ENCODE measurements at places on chromosomes 5 and 9.

DNA sequence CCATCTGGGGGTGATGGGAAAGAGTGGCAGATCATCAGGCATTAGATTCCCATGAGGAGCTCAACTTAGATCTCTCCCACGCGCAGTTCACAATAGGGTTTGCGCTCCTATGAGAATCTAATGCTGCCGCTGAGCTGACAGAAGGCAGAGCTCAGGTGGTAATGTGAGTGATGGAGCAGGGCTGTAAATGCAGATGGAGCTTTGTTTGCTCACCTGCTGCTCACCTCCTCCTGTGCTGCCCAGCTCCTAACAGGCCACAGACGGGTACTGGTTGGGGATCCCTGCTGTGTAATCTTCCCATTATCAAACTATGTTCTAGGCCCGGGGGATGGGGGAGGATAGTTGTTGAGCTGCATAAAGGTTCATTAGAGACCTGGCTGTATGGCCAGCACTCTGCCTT is 58.4 kb downstream of the UGCG start:
- DNase-seq, result no peak

- DNase-seq, result no peak
Measured at GRCh38 chr9:104091116-104091515, 3.0 kb upstream of the SMC2 start.

DNA sequence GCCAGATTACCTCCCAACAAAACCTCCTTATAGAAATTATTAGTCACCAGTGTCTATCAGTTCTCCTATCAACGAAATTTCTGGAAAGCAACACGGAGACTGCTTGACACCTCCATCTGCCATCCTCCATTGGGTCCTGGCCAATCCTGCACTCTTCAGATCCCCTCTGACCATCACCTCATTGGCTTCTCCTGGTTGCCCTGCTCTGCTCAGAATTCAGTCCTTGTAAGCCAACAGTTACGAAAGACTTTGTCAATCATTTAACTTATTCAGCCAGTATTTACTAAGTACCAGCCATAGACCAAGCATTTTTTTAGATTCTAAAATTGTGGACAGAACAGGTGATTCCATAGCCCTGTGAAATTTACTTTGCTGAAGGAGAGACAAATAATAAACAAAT is 228.5 kb downstream of the MARCHF11 start:
- no peak for DNase-seq

DNA sequence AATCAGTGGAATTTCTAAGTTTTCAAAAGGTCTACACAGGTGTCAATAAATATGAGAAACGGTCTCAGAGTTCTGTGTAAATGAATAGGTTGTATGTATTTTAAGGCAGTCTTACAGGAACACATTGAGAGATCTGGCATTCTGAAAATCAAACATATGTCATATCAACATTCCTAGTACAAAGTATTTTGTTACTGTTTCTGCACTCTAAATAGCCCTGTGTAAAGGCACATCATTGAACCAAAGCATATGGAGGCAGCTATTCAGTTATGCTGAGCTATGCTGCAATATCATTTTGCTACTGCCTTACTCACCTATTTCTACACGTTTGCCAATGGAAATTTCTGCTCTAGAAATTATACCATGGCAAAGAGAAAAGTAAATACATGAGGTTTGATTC is 379.1 kb downstream of the KIAA0825 start:
- no peak for DNase-seq

DNA sequence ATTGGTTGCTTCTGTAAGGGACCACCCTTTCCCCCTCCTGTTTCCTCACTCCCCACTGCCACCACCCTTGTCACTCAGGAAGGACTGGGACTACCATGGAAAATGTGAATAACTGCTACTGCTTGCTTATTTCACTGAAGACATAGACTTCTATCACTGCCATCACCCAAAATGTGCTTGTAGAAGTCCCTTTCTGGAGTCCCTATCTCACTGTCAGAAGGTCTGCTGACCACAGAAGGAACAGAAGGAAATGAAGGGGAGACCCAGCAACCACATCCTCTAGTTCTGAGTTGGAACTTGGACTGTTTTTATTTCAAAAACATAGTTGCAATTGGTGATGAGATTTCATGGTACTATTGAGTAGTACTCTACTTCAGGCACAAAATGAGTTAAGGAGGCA is 122.5 kb downstream of the NPR3 start:
- no peak for DNase-seq

DNA sequence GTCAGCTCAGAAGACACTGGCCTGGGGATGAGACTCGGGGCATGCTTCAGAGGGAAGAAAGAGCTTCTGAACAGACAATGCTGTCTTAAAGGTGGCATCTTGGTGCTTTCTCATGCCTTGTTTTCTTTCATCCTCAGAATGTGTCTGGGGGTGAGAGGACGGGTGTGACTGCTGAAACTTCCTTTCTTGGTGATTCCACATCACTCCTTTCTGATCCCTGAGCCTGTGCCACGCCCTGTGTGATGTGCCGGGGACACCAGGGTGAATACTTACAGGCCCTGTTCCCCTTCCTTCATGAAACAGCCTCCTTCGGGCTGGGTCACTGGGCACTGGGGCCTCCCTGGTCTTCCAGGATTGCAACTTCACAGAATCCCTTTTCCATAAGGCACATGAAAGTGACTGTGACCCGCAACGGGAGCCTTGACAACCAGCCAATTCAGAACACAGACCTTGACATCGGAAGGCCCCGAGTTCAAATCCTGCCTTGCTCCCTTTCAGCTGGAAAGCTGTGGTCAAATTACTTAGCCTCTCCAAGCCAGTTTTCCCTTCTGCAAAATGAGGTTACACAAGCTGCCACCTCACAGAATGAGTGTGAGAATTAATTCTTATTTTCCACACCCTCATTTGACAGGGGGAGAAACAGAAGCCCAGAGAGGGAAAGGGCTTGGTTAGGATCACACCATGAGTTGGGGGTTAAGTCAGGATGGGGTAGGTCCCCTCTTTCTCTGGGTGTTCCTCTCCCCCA is 44.1 kb upstream of the IL17B start:
- DNase-seq, result no peak

- no peak for DNase-seq
Measured at GRCh38 chr5:171657473-171657872, 128.1 kb upstream of the SMIM23 start.

DNA sequence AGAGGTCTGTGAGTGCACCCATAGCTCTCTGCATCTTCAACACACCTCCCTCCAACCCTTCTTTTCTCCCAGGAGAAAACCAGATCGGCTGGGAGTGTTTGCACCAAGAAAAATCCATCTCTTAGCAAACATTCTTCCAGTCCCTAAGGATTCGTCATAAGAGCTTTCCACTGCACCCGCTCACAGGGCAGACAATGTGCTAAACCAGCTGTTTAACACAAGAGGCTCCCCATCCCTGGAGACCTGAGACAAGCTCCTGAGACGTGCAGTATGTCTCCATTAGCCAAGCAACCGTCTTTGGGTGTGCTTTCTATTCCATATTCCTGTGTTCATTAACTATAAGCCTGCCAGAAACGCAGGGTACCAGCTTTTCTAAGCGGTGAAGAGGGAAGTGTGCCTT is 93.6 kb upstream of the ZNF462 start:
- no peak for DNase-seq

- no peak for DNase-seq
Measured at GRCh38 chr5:68251386-68251785, 35.8 kb downstream of the PIK3R1 start.

DNA sequence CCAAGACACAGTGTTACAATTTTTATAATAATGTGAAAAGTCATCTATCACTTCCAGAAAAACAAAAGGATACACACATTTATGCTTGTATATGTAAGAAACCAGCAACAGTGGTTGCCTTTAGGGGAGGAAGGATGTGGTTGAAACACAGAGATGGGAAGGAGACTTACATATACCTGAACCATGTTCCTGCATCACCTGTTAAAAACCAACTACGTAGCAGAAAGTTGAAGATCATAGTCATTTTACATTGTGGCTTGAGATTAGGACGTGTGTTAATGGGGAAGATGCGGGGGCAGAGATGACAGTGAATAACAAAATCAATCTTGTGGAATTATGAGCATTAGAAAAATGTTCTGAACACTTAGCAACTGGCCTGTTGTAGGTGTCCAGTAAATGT is 307.3 kb downstream of the MLLT3 start:
- no peak for DNase-seq

- DNase-seq, result no peak
Measured at GRCh38 chr9:15612962-15613361, 60.1 kb downstream of the CCDC171 start.

- peak; percentile 78 for DNase-seq
Measured at GRCh38 chr9:127930231-127931091, at the start of gene PIP5KL1. TSS of gene PIP5KL1 (minus strand) at chr9:127930777. CDS start at chr9:127930752, 25 bp downstream.

- DNase-seq, result no peak
Measured at GRCh38 chr9:125479846-125480615, 218.4 kb downstream of the GAPVD1 start.

- DNase-seq, result no peak
Measured at GRCh38 chr9:18730241-18730640, 256.3 kb downstream of the ADAMTSL1 start.

- DNase-seq, result peak; percentile 68
Measured at GRCh38 chr5:177005619-177006264, 837 bp downstream of the UIMC1 start.

DNA sequence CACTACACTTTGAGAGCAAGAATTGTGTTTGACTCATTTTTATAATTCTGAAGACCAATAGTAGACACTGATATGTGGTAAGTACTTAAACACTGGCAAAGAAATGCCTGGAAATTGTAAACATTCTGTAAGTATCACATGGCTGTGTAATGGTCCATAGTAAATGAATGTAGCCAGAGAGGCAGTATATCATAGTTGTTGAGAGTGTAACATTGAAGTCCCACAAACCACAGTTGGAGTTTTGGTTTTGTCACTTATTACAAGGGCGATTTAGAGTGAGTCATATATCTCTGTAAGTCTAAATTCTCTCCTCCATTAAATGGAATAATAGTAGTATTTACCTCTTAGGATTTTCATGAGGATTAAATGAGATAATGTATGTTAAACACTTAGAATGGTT is 181.1 kb upstream of the MEF2C start:
- no peak for DNase-seq

DNA sequence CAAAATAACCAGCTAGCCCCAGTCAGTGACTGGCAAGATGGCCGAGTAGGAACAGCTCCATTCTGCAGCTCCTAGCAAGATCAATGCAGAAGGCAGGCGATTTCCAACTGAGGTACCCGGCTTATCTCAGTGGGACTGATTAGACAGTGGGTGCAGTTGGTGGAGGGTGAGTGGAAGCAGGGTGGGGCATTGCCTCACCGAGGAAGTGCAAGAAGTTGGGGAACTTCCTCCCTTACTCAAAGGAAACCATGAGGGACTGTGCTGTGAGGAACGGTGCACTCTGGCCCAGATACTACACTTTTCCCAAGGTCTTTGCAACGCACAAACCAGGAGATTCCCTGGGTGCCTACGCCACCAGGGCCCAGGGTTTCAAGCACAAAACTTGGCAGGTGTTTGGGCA is 9.6 kb upstream of the BTNL8 start:
- DNase-seq, result no peak

GRCh38 chr9:106830527-106831150 is 32.3 kb upstream of the ZNF462 start:
- no peak for DNase-seq

DNA sequence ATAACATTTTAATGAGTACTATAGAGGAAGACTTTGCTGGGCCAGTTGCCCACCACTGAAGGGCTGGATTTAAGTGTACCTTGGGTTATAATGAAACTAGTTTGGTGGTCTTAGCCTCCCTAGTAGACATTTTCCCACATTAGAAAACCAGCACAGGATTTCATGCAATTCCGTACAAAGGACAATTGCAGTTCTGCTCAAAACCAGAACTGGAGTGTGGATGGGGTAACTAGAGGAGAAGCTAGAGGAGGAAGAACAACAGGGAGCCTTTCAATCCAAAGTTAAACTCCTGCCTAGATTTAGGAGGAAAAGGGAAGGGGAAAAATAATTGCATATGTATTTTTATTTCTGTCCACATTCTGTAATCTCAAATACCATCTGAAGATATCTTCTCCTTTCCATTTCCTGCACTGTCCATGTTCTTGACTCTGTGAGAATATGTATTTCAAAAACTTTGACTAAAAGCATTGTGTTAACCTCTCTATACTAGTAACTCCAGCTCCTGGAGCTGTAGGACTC is 97.5 kb upstream of the SSBP2 start:
- no peak for DNase-seq

GRCh38 chr9:113957821-113958341 is 81.8 kb downstream of the ZNF618 start:
- DNase-seq, result no peak

- no peak for DNase-seq
Measured at GRCh38 chr5:98398465-98398864, 375.0 kb upstream of the RGMB start.

GRCh38 chr9:18020121-18020745 is 441.4 kb downstream of the SH3GL2 start:
- DNase-seq, result no peak

- no peak for DNase-seq
Measured at GRCh38 chr9:96638606-96639364, 16.3 kb downstream of the PRXL2C start.

GRCh38 chr9:38276771-38277439 is 115.6 kb upstream of the ALDH1B1 start:
- no peak for DNase-seq

DNA sequence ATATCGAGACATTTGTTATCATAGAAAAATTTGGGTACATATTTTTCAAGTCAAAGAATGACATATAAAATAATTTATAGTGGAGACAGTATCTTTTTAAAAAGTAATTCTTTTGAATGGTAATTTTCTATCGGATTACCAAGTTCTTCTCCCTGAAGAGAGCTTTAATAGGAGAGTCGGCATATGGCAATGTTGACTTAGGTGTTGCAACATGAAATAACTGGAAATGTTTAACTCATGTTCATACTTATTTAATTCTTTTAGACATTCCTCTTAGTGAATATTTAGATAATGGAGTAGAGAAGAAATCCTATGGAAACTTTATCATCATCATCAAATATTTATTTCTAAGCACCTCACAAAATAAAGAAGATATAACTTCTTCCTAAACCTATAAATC is 118.2 kb upstream of the CTNND2 start:
- DNase-seq, result no peak

- DNase-seq, result no peak
Measured at GRCh38 chr5:167786871-167787578, 504.4 kb upstream of the WWC1 start.

DNA sequence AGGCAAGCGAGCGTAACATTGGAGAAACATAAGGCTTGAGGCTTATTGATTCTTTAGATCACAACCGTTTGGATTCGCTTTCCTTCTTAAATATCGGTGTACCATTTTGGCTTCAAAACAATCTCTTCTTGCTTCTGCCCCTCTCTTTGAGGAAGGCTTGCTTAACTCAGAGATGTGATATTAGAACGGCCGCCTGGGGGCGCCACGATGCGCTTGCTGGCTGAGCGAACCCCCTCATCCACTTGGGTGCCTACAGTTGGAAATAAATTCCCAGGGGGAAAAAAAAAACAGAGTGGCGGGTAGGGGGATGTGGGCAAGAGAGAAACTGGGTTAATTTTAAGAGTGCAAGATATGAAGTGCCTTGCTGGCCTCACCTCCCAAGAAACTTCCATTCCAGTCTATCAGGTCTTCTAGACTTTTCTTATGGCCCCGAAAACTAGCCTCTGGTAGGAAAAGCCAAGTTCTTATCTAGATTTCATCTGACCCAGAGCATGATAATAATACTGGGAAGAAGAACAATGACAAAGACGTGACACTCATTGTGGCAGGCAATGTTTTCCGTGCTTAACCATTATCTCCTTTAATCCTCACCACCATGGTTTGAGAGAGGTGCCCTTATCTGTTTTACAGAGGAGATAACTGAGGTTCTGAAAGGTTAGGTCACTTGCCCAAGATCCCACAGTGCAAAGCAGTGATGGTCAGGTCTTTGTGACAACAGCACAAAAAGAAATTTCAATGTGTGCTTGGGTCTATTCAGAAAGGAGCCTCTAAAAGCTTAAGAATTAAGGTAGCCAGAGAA is 115.8 kb downstream of the DPYSL3 start:
- DNase-seq, result no peak

- DNase-seq, result no peak
Measured at GRCh38 chr5:37565062-37565670, 186.0 kb downstream of the WDR70 start.
